ENCODE measurements at places on chromosomes 12 and 14.

- DNase-seq, result no peak
Measured at GRCh38 chr12:96714199-96714598, 192.9 kb upstream of the NEDD1 start.

- DNase-seq, result no peak
Measured at GRCh38 chr12:77795699-77796098, 35.0 kb upstream of the NAV3 start.

- no peak for DNase-seq
Measured at GRCh38 chr12:76618031-76618430, 58.5 kb upstream of the OSBPL8 start.

- DNase-seq, result no peak
Measured at GRCh38 chr12:116137318-116137717, 140.2 kb downstream of the MED13L start.

DNA sequence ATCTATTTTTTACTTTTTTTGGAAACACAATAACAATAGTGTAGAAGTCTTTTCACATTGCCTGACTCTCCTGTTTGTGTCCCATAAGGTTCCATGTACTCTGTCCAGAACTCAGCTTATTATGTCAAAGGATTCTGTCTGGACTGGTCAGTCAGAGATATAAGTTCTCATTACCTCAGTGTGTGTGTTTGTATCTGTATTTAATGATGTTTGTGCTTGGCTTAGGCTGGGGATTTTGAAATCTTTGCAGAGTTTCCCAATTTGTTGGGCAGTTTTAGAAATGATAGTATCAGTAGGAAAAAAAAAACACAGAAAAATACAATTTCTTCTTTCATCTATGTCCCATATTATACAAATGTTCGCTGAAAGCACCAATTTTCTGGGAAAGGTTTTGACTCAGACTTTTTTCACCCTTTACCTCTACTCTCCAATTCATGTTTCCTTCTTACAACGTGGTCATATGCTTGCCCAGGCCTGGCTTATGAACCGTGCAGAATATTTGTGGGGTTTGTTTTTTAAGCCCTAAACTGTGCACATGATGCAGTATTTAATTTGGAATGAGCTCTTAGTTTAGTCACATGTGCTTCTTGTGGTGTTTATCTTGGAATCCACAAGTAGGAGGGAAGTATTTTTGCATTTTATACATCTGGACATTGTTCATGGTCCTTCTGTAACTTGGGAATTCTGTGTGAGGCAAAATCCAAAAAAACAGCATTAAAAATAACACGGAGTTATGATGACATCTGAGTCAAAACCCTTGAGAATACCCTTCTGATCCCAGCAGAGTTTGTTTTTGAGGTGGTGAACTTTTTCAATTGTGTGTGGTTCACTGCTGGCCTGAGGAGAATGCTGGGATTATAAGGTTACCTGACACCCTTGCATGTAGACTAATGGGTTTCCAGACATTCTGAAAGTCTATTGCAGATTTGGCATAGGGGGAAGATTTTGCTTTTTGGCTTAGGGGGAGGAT lies 121.2 kb downstream of the RAD51B start:
- DNase-seq, result no peak

DNA sequence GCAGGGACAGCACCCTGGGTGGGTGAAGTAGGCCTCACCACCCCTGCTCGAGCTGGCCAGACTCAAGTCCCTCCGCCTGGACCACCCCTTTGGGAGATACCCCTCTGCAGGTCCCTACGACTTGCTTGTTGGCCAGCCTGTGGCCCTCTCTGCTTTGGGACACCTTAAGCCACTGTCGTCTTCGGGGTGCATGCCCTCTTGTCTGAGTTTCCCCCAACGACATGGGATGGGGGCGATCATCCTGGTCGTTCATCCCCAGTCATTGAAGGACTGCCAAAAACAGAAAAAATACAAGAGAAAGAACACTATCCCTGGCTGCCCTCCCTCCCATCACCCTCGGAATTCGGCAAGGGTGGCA lies 151.1 kb downstream of the DPF3 start:
- no peak for DNase-seq

- no peak for DNase-seq
Measured at GRCh38 chr12:47967461-47968321, 4.3 kb downstream of the TMEM106C start.

- DNase-seq, result peak; percentile 61
Measured at GRCh38 chr14:98444077-98444476, 827.9 kb downstream of the BCL11B start.

- DNase-seq, result no peak
Measured at GRCh38 chr12:84875241-84875640, 37.4 kb downstream of the SLC6A15 start.

GRCh38 chr12:52774629-52775250 lies 2.4 kb downstream of the KRT76 start:
- no peak for DNase-seq

GRCh38 chr12:45407981-45408728 lies 192.3 kb downstream of the ANO6 start:
- no peak for DNase-seq

- no peak for DNase-seq
Measured at GRCh38 chr12:122523280-122523679, 3.5 kb downstream of the RSRC2 start.

DNA sequence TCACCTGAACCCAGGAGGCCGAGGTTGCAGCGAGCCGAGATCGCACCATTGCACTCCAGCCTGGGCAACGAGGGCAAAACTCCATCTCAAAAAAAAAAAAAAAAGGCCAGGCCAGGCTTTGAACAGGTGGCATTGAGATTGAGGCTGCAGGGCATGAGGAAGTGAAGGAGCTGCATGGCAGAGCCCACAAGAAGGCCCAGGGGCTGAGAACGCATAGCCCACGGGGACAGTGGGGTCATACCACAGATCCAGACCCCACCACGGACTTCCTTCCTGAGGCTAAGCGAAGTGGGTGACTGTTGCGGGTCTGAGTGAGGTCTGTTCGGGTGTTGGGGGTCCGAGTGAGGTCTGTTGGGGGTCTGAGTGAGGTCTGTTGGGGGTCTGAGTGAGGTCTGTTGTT lies 7.8 kb downstream of the JAG2 start:
- DNase-seq, result no peak

DNA sequence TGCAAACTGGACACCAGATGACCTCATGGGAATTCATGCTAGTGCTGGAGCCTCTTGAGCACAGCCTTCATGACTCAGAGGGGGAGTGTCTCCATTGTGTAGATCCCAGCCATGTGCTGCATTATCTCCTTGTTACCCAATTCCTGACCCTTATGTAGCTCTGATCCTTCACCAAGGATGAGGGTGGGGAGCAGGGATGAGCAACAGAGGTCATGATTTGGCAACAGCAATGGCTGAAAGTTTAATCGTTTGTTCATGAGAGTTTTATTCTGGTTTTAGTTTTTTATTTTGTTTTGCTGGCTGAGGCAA lies 9.5 kb upstream of the BDKRB1 start:
- no peak for DNase-seq

DNA sequence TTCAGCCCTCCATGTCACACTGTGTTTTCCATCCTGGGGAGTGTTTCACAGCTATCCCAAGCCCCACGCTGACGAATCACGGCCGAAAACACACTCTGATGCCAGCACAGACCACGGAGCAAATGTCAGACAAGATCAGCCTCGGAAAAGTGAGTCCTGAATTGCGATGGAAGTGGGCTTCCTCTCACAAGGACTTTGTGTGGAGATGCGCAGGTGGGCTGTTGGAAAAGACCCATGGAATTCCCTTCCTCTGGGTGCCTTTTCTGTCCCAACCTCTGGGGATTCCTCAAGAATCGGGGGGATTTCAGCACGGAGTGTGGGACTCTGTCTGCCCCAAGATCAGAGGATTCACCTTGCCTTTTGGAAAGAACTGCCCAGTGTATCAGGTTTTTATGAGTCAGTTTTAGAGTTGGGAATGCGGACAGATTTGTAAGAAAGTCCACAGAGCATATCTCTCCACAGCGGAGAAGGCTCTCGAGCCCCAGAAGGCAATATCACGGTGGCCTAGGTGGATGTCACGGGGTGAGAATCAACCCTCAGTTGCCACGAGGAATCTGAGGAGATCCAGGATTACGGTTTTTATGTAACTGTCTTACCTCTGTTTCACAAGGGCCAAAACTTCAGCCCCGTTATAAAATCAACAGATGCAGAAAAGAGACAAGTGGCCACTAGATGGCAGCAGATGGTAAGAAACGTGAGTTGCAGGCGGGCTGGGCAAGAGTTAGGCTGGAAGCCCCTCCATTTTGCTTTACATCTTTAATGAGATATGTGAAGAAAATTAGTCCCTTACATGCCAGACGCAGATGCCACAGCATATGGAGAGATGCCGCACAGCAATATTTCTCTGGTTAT lies 201.9 kb downstream of the DAD1 start:
- DNase-seq, result peak; percentile 68

DNA sequence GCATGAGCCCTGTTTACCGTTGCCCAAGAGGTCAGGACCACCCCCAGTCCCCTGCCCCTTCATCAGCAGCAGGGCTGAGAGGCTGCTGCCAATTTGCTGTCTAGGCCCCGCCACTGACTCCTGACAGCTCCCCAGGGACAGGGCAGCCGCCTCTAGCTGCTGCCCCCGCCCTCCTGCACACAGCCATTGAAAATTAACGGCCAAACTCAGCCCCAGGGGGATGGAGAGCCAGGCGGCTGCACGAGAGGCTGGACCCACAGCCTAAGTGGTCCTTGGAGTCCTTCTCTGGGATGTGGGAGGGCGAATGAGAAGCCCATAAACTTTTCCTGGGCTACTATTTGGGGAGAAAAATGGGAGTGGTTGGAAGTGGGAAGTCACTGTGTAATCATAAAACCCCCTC lies 4.6 kb downstream of the FOXN4 start:
- DNase-seq, result no peak

DNA sequence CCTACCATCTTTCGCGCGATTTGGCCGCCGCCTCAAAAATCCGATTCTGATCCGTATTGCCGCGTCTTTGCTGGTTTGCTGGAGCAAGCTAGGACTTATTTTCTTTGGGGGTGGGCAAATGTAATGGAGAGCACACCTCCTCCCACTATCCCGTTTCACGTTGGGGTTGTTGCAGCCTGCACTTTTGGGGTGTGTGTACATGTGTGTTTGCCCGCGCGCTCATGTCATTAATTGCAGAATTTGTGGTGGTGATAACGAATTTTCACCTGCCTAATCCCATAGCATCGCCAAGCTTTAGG lies 657 bp downstream of the METAP2 start:
- DNase-seq, result no peak

GRCh38 chr12:89883630-89884389 lies 175.2 kb upstream of the ATP2B1 start:
- no peak for DNase-seq

DNA sequence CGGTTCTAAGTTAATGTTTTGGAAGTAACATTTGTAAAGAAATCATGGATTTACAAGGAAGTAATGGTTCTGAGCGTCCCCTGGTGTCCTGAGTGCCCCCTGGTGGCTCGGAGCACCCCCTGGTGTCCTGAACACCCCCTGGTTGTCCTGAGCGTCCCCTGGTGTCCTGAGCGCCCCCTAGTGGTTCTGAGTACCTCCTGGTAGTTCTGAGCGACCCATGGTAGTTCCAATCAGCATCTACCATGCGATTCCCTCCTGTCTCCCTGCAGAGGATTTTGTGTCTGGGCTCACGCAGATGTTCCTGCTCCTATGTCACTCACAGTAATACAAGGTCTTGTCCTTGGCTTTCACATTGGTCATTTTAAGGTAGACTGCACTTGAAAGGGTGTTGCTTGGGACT lies 1352.9 kb downstream of the TMEM121 start:
- DNase-seq, result peak; percentile 60

DNA sequence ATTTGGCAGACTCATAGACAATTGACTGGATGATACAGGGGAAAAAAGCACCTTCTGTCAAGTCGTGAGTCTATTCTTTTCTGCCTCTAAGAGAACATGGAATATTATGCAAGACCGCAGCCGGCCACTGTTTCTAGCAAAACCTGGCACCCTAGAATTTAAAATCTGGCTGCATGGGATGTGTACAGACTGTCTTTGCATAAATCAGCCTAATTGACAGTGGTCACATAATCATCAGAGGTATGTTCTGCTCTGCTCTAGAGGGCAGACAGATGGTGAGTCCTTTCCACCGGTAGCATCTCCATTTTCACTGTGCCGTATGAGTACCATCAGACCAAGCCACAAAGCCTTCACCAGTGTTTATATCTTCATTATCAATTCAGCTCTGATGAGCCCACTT lies 80.6 kb downstream of the KCNK10 start:
- DNase-seq, result no peak

DNA sequence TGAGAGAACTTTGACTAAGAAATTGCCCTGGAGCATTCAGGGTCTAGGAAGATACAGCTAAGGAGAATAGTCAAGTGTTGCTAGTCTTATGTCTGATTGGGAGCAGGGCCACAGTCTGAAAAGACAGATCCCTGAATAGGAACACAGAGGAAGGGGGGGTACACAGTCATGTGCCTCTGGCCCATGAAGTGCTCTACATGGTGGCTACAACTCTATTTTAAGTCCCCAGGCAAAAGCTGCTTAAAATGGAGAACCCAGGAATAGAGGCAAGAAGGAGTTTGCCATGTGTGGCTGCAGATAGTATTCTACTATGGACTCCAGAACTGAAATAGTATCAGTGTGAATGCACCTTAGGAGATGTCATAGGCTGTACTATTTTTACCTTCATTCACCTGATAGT lies 118.0 kb upstream of the NPAS3 start:
- no peak for DNase-seq

DNA sequence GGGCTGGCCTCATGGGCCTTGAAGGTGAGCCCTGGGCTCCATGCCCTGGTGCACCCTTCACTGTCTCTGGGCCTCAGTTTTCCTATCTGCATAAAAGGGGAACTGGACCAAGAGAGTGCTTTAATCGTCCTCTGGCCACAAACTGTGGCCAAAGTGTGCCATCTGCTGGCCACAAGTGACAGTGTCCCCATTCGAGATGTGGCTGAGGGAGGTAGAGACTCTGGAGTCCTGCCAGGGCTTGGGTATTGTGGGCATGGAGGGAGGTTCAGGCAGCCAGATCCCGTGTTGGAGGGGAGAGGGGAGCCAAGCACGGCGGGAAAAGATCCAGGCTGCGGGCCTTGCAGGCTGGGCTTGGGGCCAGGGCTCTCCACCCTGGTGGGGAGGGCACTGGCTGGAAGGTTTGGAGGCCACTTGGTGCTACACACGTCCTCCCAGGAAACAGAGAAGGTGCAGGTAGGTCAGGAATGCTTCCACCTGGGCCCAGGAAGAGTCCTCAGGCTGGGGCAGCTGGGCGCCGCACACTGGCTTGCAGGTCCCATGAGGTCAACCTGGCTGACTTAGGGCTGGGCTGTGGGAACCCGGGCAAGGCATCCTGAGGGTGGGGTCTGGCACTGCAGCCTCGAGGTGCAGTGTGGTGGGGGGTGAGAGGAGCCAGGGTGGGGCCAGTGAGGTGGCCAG lies 7.3 kb upstream of the KIF26A start:
- no peak for DNase-seq

DNA sequence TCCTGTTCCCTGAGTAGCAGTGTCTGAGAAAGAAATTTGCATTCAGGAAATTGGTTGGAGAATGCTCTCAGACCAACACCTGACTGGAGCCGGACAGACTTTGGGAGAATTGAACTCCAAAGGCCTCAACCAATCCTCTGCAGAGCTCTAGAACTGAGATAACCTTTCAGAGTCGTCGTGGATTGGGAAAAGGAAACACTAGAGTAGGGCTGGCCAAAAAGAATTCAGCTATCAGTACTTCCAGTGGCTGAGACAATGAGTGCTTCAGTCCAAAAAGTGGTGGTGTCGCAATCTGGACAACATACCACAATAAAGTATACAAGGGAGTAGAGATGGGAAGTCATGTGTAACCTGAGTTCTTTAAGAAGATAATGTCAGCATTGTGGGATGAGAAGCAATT lies 377.1 kb downstream of the SLC16A7 start:
- no peak for DNase-seq

GRCh38 chr12:130449291-130449690 lies 111.6 kb downstream of the PIWIL1 start:
- no peak for DNase-seq

GRCh38 chr12:44184499-44185206 lies 348.8 kb downstream of the TMEM117 start:
- no peak for DNase-seq

All from CD4-positive, alpha-beta T cell treated with Interferon alpha-2 for 1 hour (primary cell).